ENCODE measurements at places on chromosomes 16 and 17.

GRCh38 chr16:49189286-49189685 lies 92.4 kb downstream of the CBLN1 start:
- DNase-seq = no peak

DNA sequence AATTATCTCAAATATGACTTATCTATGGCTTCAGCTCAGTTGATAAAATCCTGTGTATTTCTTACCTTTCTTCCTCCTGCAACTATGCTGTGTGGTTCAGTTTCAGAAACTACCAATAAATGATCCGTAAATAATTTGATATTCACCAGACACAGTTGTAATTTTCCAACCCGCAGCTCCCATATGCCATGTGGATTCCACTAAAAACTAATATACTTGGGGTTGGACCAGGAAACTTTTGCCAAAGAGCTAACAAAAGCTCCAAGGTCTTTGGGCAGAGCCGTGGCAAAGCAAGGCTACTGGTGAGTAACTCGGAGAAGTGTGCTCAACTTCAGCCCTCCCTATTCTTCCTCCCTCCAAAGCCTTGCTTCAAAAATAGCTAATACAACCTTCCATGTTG lies 2.3 kb upstream of the CHST6 start:
- no peak for DNase-seq

- DNase-seq = no peak
Observed at GRCh38 chr16:85842848-85843247, 43.4 kb downstream of the COX4I1 start.

DNA sequence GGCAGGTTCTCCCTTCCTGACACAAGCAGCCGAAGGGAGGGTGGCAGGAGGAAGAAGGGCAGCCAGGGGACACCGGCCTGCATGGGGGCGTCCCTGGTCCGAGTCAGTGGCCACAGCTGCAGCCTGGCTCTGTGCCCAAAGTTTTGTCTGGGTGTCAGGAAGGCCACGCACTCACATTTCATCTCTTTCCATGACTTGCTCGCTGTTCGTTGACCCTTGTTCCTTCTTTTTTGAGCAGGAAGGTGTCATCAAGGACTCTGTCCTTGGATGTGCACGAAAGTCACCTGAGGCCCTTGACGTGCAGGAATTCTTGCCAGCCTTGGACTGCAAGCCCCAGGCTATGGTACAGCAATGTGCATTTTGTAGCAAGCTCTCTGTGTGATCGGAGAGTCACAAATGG lies 93.3 kb downstream of the TNFRSF13B start:
- DNase-seq = no peak

GRCh38 chr17:15886804-15887203 lies 58.1 kb upstream of the ADORA2B start:
- DNase-seq = no peak

- no peak for DNase-seq
Observed at GRCh38 chr16:57761957-57762356, 26.4 kb downstream of the KATNB1 start.

DNA sequence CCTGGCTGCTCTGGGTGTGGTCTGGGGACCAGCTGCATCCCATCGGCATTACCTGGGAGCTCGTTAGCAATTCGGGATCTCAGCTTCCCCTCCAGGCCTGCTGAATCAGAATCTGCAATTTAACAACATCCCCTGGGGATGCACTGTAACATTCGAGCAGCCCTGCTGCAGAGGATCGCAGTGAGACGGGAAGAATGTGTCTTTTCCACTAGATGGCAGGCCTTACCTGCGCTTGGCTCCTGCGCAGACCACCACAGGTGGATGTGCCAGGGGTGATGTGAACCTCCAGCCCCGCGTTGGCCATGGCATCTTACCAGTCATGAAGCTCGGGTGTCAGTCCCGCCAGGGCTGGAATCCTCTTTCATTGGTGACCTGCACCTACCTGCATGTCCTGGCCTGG lies 209.9 kb downstream of the PRKCB start:
- no peak for DNase-seq

DNA sequence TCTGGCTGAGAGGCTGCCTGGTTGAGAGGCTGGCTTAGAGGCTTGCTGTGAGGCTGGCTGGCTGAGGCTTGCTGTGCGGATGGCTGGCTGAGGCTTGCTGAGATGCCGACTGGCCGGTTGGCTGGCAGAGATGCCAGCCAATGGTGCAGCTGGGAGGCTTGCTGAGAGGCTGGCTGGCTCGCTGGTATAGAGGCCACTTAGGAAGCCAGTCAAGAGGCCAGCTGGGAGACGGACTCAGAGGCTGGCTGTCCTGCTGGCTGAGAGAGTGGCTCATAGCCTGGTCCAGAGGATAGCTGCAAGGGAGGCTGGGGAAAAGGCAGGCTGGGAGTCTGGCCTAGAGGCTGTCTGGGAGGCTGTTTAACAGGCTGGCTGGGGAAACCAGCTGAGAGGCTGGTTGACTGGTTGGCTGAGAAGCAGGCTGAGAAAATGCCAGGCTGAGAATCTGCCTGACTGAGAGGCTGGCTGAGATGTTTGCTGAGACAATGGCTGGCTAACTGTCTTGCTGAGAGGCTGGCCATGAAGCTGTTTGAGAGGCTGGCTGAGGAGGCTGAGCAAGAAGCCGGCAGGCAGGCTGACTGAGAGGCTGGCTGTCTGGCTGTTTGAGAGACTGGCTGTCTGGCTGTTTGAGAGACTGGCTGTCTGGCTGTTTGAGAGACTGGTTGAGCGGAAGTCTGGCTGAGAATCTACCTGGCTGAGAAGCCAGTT lies 37.5 kb upstream of the ACSM2B start:
- no peak for DNase-seq

DNA sequence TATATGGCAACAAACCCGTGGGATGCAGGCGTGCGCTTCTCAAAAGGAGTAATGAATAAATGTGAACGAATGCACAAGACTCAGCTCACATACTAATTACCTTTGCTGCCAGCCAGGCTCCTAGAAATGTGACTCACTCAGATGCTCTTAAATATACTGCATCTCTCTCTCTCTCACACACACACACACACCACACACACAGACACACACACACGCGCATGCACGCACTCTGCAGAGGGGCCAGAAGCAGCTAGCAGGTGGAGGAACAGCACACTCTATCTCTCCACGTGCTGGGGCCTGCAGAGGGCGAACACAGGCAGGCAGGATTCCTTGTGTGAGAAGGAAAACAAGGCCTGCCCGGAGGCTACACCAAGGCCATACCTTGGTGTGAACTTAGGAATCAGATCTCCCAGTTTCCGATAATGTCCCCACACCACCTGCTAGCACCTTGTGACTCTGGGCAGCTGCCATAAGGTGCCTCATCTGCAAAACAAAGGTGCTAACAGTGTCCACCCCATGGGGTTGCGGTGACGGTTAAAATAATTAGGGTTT lies 5.3 kb downstream of the GPRC5B start:
- DNase-seq = no peak

DNA sequence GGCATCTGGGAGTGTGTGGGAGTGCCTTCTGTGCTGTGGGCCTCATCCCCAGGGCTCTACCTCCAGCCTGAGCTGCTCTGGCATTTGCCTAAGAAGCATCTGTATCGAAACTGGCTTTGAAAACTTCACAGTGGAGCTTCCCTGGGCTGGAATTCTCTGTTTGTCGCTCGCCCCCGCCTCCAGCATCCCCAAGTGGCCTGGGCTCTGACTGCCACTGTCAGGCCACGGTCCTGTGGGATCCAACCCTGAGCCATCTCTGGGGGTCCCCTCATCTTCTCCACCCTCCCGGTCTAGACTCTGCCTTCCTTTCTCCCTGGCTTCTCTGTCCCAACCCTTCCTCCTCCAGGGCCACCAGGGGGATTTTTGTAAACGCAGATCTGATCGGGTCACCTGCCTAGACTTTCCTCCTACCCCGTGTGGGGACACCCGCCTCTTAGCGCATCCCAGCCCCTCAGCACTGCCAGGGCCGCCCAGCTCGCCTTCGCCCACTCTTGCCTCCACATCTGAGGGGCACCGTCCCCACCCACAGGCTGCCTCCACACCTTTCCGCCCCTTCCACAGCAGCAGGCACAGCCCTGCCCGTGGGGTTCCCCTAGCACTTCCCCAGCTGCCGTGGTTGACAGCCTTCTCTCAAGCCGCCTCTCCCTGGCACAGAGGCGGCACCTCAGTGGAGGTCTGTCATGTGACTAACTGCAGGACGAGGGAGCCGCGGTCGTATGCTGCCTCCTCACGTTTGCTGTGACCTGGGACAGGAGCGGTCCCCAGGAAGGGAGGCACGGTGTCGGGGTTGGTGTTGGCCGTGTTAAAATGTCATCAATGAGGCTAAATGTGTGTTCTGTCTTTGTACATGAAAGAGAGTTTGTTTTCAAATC lies 12.0 kb downstream of the TBC1D24 start:
- peak; percentile 59 for DNase-seq

DNA sequence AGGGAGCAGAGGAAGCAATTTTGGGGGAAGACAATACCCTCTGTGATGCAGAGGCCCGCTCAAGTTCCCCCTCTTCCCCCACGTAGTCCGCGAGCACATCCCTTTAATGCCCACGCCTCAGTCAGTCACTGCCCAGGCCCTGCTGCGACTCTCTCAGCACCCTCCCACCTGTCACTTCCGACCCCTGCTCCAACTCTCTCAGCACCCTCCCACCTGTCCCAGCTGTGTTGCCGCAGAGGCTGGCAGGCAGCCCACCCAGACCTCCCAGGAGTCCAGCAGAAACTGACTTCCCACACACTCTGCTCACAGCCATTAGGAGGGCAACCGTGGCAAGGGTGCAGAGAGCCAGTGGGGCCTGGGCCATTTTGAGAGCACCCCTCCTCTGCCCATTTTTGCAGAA lies 92.7 kb downstream of the WSCD1 start:
- no peak for DNase-seq

GRCh38 chr16:70151941-70152509 lies 21.6 kb upstream of the CLEC18C start:
- DNase-seq = no peak

- no peak for DNase-seq
Observed at GRCh38 chr16:81899601-81900000, 111.7 kb downstream of the SDR42E1 start.

DNA sequence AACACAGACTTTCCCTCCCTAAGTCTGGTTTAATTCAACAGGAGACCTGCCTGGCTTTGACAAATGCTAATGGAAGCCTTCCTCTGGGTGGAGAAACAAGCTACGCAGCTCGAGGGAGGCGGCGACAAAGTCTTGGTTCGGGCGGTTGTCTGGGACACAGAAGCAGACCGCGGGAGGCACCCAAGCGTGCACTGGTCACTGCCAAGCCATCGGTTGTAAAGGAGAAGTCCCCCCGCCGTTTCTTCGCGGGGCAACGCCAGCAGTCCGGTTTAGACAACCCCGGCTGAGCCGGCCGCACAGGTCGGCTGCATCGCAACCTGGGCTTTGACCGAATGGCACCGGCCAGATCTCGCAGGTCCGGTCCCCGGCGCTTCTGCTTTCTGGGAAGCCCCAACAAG lies 586 bp downstream of the GLYR1 start:
- peak; percentile 10 for DNase-seq

DNA sequence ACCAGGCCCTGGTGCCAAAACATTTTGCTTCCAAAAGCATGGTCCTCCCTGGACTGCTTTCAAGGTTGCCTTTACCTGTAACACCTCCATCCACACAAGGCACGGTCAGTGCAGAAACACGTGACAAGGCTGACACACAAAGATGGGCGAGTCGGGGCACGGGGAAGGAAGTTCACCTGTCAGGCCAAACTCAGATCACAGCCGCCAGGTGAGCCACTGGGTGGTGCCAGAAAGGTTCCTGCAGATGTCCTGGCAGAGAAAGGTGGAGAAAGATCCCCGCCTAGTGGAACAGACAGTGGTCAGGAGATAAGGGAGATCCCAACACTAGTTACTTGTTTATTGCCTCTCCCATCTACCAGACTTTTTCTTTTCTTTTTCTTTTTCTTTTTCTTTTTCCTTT lies 155.3 kb downstream of the AIPL1 start:
- DNase-seq = no peak

DNA sequence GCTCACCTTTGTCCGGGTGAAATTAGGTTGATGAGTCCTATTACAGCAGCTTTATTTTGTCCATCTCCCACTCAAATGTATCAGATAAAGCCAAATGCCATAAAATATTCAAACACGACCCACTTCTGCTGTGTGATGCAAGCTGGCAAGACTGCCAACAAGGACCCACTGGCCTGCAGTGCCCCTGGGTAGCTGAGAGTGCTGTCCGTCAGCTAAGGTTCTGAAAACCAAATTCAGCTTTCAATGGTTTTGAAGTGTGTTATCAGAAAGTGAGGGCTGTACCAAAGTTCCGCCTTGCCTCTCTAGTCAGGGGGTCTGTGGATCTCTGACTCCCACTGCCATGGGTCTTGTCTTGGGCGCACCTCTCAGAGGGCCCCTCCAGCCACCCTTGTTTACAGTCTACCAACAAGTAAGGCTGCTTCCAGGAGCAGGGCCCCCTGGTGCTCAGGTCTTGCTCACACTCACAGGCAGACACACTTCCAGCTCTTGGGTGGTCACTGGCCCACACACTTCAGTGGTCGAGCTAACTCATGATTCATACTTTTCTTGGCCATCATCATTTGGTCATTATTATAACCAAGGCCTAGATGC lies 10.5 kb upstream of the CCDC182 start:
- no peak for DNase-seq

DNA sequence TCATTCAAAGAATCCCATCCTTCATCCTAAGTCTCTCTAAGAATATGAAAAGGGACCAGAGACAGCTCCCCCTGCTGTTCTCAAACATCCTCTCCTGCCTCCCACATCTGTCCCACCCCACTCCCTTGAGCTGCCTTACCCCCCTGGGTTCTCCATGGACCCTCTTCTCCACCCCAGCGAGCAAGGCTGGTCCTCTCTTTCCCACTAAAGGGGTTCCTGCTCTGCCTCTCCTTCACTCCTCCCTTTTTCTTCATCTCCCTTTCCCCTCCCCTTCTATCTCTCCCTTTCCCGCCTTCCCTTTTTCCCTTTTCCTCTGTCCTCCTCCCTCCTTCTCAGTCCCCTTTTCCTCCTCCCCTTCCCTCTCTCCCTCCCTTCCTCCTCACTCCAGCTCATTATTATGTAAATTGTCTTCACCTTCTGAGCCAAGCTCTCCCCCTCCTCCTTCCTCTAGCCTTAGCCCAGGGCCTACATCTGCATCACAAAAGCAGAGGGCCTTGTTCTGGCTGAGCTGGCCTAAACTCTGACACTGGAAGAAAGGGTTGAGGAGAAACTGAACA lies 90.0 kb downstream of the GNAO1 start:
- no peak for DNase-seq

DNA sequence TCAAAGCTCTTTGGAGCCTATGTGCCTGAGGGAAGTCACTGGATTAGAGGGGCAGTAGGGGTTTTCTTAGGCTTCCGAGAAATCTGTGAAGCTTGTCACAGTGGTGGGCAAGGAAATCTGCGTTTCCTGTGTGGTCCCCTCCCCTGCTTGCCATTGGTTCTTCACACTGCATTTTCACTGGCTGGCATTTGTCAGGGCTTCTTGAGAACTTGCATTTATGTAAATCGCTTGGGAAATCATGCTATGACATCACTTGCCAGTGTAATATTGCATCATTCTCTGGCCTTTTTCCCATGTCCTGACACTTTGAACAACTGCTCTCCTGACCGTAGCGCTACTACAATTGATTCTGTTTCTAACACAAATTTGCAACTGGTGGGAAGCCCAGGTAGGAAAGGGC lies 1.8 kb downstream of the CACNG3 start:
- DNase-seq = no peak

All from T-helper 1 cell (primary cell).